Stimulated activated CD4-positive, alpha-beta T cell treated with anti-CD3 and anti-CD28 coated beads, Interleukin-15, amount 100 ng/mL, for 1 hour (primary cell): ENCODE measurements at places on chromosomes 7 and 10.

GRCh38 chr10:96826438-96826837 is 5.7 kb upstream of the LCOR start:
- no peak for DNase-seq

- DNase-seq: no peak
Measured at GRCh38 chr7:35630024-35630972, 64.6 kb downstream of the HERPUD2 start.

DNA sequence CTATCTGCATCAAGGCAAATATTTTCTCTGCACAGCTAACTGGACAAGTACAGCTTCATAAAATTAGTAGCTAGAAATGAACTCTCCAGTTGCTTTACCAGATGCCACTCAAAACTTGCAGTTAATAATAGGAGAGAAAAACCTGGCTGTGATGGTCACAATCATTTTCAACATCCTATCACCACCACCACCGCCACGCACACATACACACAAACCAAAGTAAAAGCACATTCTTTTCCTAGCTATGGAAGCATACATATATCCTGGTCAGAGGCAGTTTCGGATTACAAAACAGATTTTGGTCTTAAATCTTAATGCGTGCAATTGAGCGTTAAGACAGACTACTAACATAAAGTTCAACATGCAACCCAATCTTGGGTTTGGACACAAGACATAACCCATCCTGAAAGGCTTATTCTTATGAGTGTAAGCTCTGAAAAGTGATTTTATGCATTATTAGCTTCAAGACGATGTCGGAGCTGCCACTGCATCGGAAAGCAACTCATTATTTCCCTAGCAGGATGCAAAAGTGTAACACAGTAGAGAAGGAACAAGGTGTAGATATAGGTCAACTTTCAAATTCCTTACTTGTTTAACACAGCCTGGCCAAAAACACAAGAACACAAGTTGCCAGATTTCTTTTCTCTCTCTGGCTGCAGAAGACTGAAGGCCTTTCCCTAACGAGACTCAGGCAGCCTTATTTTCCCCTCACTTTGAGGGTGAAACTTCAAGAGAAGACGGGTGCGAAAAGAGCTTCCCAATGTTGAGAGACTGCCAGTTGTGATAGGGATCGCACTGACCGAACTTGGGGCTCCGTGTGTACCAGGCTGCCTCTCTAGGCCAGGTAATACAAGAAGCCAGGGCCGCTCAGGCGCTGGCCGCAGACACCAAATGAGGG is 1.2 kb downstream of the CACUL1 start:
- DNase-seq: no peak

- no peak for DNase-seq
Measured at GRCh38 chr7:105602325-105603305, 21.3 kb upstream of the EFCAB10 start.

GRCh38 chr7:44286182-44286617 is 39.2 kb downstream of the CAMK2B start:
- DNase-seq: no peak

DNA sequence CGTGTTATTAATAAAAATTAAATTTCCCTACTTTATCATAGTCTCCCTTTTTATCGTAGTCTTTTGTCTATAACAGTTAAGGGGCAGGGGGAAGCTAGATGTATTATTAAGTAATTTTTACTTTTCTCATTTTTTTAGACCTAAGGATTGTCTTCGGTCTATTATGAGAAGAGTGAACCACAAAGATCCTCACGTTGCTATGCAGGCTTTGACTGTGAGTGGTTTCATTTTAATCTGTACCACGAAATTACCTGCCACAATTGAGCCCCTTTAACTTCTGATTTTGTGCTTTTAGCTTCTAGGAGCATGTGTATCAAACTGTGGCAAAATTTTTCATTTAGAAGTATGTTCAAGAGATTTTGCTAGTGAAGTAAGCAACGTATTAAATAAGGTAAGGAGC is 40.6 kb downstream of the STAM start:
- DNase-seq: no peak

- DNase-seq: no peak
Measured at GRCh38 chr10:13842117-13842516, 255.4 kb downstream of the PRPF18 start.
